GM23338 (cell line): ENCODE measurements at places on chromosomes 12 and 14. TPM values are rescaled to one million over a fixed set of nuclear protein-coding genes. Genes with fewer than 3 reads are reported as not detected.

- DNase-seq = no peak
- H3K4me1 ChIP-seq = no peaks in the 10 kb centered on the region
- H3K27me3 ChIP-seq = no peaks in the 10 kb centered on the region
- no peak overlapping the region for H3K4me3 ChIP-seq
- no peaks in the 10 kb centered on the region for H3K36me3 ChIP-seq
These were observed 105.6 kb downstream of the PAWR start for GRCh38 chr12:79585147-79585546.

DNA sequence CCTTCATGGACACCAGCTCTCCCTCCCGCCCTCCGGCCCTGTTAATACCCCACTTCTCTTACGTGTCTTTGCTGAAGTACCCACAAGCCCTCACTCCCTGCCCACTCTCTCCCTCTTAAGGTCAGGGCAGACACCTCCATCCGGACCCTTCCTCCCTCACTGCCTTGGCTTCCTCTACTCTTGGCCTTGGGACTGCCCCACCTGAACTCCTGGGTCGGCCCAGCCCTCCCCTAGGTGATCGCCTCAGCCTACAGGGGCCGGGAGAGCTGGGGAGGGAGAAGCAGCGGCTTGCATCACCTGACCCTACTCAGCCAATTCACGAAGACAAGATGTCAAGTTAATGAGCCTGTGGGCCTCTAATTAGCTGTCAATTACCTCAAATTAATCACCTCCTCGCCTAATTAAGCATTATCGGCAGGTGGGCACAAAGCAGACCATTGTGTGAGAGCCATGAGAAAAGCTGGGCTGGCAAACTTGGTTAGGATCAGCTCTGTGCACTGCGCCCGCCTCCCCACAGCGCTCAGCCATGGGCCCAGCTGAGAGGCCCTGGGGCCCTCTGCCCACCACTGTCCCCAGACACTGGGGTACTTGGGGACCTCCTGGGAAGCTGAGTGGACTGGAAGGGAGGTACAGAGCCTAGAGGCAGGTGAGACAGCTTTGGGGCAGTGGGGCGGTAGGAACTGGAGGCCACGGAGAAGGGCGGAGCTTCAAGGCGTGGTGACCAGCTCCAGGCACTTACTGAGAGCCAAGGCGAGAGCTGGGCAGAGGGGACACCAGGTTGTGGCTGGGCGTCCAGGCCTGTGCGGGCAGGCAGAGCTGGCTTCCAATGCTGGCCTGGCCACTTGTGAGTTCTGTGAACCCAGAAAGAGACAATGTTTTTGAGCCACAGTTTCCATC is 25.1 kb upstream of the VSX2 start:
- no peaks in the 10 kb centered on the region for H3K4me1 ChIP-seq
- no peaks in the 10 kb centered on the region for H3K36me3 ChIP-seq
- no peak overlapping the region for H3K27ac ChIP-seq
- peak; percentile 24 for DNase-seq

GRCh38 chr12:44224399-44225148 is 388.7 kb downstream of the TMEM117 start:
- DNase-seq = no peak
- no peaks in the 10 kb centered on the region for H3K36me3 ChIP-seq
- no peak overlapping the region for H3K4me3 ChIP-seq

The AHNAK2 gene
- 2.6 TPM in 2 replicates for total RNA-seq

The WSCD2 gene
- total RNA-seq = 0.58 and 3.1 TPM in 2 replicates

The DIO2 gene
- total RNA-seq = 0.17 TPM in 1 of 2 replicates, not detected in the other

GRCh38 chr12:6632026-6632983 is 3.5 kb downstream of the LPAR5 start:
- no peaks in the 10 kb centered on the region for H3K36me3 ChIP-seq
- no peaks in the 10 kb centered on the region for H3K4me1 ChIP-seq
- no peak overlapping the region for H3K4me3 ChIP-seq
- H3K27me3 ChIP-seq = no peaks in the 10 kb centered on the region
- DNase-seq = no peak

DNA sequence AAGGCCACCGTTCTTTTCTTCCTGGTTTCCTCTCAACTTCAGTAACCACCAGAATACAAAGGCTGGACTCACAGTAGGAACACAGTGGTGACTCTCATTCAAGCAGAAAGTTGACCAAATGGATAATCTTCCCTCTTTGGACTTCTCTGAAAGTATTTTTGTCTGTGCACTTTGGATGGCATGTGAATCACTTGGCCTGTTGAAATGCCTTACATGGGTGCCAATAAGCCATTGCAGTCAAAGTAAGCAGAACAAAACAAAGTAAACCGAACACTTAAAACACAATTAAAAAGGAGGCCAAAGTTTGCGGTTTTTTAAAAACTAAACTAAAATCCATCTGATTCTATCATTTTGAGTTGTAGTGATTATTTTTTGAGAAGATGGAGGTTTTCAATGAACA is 370.1 kb upstream of the DDHD1 start:
- no peaks in the 10 kb centered on the region for H3K27me3 ChIP-seq
- H3K36me3 ChIP-seq = no peaks in the 10 kb centered on the region
- DNase-seq = no peak
- H3K27ac ChIP-seq = no peak overlapping the region

DNA sequence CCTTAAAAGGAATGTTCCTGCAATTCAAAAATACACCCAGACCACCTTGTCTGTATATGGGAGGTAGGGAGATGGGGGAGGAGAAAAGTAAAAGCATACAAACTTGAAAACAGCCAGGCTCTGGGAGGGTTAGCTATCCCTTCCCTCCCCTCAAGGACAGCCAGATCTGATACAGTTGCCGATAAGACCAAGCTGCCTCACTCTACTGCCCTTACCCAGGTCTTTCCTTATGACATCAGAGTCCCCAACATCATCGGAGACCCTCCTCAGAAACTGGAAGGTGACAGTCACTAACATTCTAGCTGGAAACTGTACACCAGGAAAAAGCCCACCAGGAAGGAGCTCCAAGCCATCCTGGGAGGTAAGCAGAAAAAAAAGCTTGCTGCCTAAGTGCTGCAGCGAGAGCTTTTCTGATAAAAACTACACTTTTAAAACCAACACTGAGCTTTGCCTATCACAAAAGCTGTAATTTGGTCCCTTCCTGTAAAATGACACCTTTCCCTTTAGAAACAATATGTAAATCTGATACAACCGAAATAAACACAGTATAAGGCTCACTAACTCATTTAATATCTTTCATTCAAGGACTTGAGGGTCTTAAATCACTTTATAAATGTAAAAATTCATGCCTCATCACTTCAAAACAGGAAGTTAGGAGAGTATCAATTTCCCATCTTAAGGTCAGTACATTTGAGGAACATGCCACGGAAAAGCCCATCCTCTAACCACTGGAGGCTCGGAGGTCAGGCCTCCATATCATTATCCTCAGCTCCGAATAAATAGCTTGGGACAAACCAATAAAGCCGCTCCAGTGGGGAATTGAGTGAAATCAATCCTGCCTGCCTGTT is 20.4 kb upstream of the PLEKHH1 start:
- no peak for DNase-seq
- no peak overlapping the region for H3K27ac ChIP-seq
- H3K4me3 ChIP-seq = no peak overlapping the region

DNA sequence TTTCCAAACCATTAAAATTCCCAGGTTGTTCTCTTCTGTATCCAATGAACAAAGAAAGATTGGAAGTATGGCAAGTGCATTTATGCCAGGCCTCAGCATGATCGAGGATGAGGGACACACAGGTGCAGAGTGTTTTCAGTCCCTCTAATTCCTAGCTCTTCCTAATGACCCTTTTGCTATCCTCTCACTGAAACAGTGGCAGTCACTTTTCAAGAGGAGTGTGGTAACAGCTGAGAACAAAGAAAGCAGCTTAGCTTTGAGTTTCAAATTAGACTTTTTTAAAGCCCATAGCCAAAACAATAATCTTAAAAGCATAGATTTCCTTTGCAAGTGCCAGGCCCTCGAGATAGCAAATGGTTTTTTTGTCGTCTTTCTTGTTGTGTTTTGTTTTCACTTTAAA is 110.8 kb downstream of the KCNH5 start:
- H3K27ac ChIP-seq = no peak overlapping the region; the same call in 1 of the 2 replicates
- no peak overlapping the region for H3K4me3 ChIP-seq
- H3K36me3 ChIP-seq = no peaks in the 10 kb centered on the region
- DNase-seq = no peak
- peaks cover 23% of the 10 kb centered on the region for H3K4me1 ChIP-seq

The CD163L1 gene
- total RNA-seq = 0.14 and 1.6 TPM in 2 replicates

DNA sequence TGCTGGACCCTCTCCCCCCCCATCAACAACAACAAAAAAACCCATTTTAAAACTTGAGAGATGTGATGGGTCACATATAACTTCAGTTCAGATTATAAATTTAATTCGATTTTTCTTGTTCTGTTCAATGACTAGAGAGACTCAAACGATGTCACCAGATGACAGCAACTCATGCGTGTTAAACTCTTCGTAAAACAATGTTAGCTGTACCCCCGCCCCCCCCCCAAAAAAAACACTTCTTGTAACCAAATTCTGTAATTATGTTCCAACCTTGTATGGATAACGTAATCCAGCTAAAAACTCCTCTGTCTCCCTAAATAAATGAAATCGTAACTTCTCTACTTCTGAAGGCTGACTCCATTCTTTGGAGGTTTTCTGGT is 614 bp upstream of the NACA start:
- peaks cover 32% of the 10 kb centered on the region for H3K4me1 ChIP-seq
- peaks cover 27% of the 10 kb centered on the region for H3K36me3 ChIP-seq
- H3K27ac ChIP-seq = peak overlapping the region; percentile 96
- no peak for DNase-seq
- H3K27me3 ChIP-seq = no peaks in the 10 kb centered on the region

GRCh38 chr14:71122866-71123565 is 215.8 kb downstream of the PCNX1 start:
- DNase-seq = no peak
- H3K4me3 ChIP-seq = no peak overlapping the region
- H3K4me1 ChIP-seq = peaks cover 3% of the 10 kb centered on the region
- H3K36me3 ChIP-seq = no peaks in the 10 kb centered on the region
- no peak overlapping the region for H3K27ac ChIP-seq

The GLT1D1 gene
- 4.4 and 5.9 TPM in 2 replicates for total RNA-seq

DNA sequence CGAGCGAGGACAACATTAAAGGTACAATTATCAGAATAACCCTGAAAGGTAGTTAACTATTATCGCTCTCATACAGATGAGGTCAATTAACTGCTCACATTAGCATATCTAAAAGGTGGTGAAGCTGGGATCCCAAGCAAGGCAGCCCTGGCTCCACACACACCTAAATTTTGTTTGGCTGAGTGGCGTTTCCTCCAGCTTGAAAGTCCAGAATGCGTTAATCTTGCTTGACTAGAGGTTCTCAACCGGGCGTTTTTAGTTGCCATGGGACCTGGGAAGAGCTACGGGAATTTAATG is 531 bp downstream of the DLGAP5 start:
- peaks cover 17% of the 10 kb centered on the region; the same call in 1 of the 2 replicates for H3K4me1 ChIP-seq
- DNase-seq = no peak
- peak overlapping the region; percentile 82 for H3K27ac ChIP-seq
- H3K4me3 ChIP-seq = peak overlapping the region; percentile 81

DNA sequence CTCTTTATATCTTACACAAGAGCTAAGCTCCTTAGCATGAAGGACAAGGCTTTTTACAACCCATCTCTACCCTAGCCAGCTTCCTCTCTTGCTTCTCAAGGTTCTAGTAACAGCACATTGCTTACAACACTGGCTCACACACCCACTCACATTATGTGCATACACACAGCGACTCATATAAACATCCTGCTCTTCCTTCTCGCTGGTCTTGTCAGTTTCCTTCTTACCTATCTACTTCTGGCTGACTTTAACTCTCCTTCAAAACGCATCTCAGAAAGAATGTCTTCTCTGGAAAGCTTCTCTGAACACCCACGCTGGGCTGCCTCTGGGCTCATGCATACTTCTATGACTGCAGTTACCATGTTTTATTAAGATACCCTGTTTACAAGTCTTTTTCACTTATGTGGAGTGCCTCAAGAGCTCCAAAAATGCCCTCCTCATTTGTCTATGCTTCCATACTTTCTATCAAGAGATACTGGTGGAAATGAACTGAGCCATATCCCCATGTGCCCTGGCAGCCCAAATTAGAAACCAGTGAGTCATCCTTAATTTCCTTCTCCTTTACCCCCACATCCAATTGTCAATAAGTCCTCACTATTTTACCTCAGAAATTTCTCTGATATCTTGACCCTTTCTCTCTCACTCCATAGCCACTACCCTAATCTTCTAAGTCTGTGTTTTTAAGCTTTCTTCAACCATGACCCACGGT is 126.9 kb upstream of the KRAS start:
- no peaks in the 10 kb centered on the region for H3K36me3 ChIP-seq
- H3K4me3 ChIP-seq = no peak overlapping the region
- no peaks in the 10 kb centered on the region for H3K4me1 ChIP-seq
- H3K27me3 ChIP-seq = no peaks in the 10 kb centered on the region
- H3K27ac ChIP-seq = no peak overlapping the region

- H3K36me3 ChIP-seq = no peaks in the 10 kb centered on the region
- no peak overlapping the region for H3K4me3 ChIP-seq
- no peak for DNase-seq
- H3K27me3 ChIP-seq = no peaks in the 10 kb centered on the region
- H3K4me1 ChIP-seq = no peaks in the 10 kb centered on the region
- no peak overlapping the region for H3K27ac ChIP-seq
These were observed 225.2 kb downstream of the C12orf75 start for GRCh38 chr12:105555556-105556295.

DNA sequence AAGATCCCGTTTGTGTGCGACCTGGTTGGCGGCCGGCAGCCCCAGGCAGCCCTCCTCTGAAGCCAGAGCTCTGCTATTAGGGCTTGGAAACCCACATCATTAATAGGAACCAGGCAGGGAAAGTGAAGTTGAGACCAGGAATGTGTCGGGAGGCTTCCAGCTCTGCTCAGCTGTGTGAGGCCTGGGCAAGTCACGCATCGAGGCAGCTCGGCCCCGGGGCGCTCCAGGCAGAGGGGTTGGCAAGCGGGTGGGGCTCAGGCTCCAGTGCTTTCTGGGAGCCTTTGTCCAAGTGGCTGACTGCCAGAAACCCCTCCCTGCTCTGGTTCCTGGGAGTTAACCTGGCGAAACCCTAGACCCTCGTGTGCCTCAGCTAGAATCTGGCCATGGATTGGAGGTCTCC is 1151.7 kb downstream of the VRK1 start:
- no peaks in the 10 kb centered on the region for H3K36me3 ChIP-seq
- no peaks in the 10 kb centered on the region for H3K4me1 ChIP-seq
- no peak overlapping the region for H3K4me3 ChIP-seq

DNA sequence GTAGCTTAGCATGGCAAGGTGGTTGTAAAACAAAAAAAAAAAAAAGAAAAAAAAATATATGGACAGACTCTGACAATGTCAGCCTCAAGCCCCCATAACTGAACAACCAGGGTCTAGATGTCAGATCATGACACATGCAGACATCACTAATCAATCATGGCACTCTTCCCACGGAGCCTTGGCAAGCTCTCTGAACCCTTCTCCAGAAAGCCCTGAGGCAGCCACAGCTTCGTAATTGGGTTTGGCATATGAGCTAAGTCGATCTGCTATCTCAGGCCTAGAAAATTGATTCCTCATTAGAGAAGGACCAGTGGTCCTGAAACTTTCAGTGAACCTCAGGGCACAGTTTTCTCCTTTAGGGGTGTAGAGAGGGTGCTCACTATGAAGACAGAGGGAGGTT is 112.2 kb downstream of the GPR135 start:
- H3K4me3 ChIP-seq = no peak overlapping the region
- H3K4me1 ChIP-seq = peaks cover 7% of the 10 kb centered on the region; the same call in 1 of the 2 replicates
- no peak overlapping the region for H3K27ac ChIP-seq

The HCAR1 gene
- 0.17 TPM in 1 of 2 replicates, not detected in the other for total RNA-seq

The RAD9B gene
- not detected in 2 replicates for total RNA-seq

- H3K36me3 ChIP-seq = no peaks in the 10 kb centered on the region
- H3K27me3 ChIP-seq = no peaks in the 10 kb centered on the region
- no peak for DNase-seq
- H3K27ac ChIP-seq = no peak overlapping the region
- no peak overlapping the region for H3K4me3 ChIP-seq
These were observed 106.0 kb downstream of the RPS29 start for GRCh38 chr14:49480053-49480760.

GRCh38 chr12:112870267-112870980 is 36.3 kb upstream of the OAS1 start:
- no peak overlapping the region for H3K27ac ChIP-seq
- no peaks in the 10 kb centered on the region for H3K4me1 ChIP-seq
- H3K27me3 ChIP-seq = no peaks in the 10 kb centered on the region
- no peak overlapping the region for H3K4me3 ChIP-seq
